ENCODE measurements at places on chromosomes 5 and 9.

GRCh38 chr9:4137234-4137633 lies 162.6 kb downstream of the GLIS3 start:
- no peak for DNase-seq

DNA sequence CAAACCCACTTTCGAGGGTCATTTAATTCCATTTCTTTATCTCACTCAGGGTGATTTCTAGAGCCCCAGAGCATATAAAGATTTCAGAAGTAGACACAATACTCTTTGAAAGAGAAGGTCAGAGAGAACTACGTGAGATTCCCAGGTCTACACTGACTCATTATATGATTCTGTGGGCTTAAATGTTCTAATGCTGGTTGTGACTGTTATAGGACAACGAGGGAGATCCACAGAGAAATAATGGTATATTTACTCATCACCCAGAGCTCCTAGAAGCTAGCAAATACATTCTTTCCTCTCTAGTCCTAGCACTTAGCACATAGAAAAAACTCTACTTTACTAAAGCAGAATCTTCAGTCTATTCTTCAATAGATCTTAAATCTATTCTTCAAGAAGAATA lies 39.4 kb upstream of the GRAMD2B start:
- no peak for DNase-seq

GRCh38 chr9:21165516-21165915 lies 944 bp downstream of the IFNA21 start:
- DNase-seq = no peak

DNA sequence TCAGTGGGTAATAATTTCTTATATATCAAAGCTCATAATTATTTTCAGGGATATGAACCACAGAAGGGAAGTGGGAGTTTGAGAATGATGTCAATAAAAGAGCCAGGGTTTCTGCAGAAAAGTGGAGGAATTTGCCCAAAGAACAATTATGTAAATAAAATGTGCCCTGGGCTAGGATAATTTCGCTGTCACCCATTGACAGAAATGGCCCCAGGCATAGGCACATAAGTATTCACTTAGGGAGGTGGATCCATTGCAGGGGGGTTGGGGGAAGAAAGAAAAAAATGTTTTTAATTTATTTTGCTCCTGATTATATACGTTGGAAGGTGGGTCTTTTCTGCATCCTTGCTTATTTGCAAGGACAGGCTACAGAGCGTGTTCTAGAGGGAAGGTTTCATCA lies 135.1 kb upstream of the IRX2 start:
- DNase-seq = no peak

- no peak for DNase-seq
These were observed 6.0 kb downstream of the UBQLN1 start for GRCh38 chr9:83701769-83702168.

DNA sequence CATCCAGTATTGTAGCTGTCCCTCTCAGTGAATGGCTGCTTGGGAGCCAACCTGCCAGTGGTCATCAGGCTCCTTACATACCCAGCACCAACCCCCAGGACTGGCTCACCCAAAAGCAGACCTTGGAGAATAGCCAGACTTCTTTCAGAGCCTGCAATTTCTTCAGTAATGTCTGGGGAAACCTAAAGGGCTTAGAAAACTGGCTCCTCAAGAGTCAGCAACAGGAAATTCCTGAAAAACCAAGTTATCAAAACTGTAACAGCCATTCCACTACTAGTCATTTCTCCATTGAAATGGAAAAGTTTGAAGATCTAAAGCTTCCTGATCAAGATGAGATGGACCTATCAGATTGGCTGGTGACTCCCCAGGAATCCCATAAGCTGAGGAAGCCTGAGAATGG lies 12.3 kb upstream of the STING1 start:
- DNase-seq = no peak

DNA sequence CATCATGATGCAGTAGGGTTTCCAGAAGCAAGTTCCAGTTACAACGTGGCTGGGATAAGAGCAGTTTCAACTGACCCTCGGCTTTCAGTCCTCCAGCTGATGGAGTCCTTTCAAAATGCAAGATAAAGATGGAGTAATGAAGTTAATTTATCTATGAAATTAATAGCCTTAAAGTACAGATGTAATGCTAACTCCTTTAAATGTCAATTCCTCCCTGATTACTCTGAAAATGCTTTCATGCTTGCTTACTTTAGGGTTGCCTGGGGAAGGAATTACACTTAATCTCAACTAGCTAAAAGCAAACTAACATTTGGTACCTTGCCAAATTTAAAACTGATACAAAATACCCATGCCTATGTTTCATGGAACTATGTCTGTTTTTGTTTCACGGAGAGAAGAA lies 178.4 kb downstream of the KIAA0825 start:
- DNase-seq = no peak

- no peak for DNase-seq
These were observed 2.4 kb downstream of the CARD19 start for GRCh38 chr9:93098236-93098946.

All from NCI-H1092 (cell line).